ENCODE measurements at places on chromosomes 12 and 14.
A peak's percentile ranks its signal among the peaks of the same experiment; 100 is the strongest.

DNA sequence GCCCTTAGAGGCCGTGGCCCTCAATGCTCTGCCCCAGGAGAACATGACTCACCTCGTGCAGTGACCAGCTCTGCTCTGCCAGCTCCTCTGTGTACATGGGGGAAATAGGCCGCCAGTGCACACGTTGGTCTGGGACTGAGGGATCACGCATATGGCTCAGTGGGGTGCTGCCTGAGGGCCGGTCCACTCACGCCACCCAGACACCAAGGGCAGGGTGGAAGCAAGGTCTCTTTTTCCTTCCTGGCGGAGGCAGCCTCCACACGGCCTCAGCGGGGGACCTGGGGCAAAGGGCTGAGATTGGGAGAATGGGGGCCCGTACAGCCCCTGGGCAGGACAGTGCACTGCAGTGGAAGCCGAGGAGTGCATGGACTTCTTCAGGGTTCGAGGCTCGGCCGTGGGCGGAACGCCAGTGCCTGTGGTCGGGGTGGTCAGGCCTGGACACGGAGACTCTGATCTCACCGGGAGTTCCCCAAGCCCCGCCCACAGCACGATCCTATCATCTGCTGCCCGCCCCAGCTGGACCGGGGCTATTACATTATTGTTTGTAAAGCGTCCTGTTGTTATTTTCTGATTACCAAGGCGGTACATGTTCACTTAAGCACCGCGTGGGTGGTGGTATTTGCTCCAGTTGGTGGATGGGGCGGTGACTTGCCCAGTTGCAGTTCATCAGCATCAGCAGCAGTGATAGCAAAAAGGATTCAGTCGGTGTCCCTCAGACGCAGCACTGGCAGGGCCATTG, 38.8 kb upstream of the TDRD9 start:
- DNase-seq = no peak

GRCh38 chr14:50928002-50928635, 16.2 kb downstream of the PYGL start:
- no peak for DNase-seq

DNA sequence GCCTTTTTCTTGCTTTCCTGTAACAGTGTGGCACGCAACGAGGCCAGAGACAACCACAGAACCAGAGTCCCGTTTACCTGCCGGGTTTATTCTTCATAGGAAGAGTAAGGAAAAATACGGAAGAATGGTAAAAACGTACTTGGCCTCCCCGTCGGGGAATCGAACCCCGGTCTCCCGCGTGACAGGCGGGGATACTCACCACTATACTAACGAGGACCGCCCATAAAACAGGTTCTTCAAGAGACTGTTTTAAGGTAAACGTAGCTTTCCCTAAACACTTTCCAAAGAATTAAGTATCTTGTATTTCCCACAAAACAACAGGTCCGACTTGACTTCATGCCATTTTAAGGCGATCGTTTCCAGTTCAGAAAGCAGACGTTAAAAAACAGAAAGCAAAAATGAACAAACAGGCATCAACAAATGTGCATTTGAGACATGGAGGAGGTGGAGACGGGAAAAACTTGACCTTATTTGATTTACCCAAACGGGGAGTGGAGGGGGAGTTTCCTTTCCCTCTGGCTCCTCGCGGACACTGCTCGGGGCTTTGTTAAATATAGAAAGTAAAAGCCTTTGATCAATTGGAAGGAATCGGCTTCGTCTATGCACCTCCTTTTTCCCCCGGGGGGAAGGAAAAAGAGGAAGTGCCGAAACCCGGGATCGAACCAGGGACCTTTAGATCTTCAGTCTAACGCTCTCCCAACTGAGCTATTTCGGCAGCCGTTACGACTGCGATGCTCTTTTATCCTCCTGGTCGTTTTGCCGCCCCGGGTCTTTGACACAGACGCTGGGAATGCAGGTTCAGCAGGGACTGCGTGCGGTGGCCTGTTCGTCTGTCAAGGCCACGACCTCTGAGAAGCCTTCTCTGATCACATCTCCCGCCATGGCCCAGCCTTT, 13.0 kb upstream of the UBC start:
- no peak for DNase-seq

- DNase-seq = peak; percentile 11
Observed at GRCh38 chr12:121776190-121777098, 17.0 kb downstream of the RHOF start.

GRCh38 chr12:27486961-27487360, 37.0 kb upstream of the PPFIBP1 start:
- no peak for DNase-seq

DNA sequence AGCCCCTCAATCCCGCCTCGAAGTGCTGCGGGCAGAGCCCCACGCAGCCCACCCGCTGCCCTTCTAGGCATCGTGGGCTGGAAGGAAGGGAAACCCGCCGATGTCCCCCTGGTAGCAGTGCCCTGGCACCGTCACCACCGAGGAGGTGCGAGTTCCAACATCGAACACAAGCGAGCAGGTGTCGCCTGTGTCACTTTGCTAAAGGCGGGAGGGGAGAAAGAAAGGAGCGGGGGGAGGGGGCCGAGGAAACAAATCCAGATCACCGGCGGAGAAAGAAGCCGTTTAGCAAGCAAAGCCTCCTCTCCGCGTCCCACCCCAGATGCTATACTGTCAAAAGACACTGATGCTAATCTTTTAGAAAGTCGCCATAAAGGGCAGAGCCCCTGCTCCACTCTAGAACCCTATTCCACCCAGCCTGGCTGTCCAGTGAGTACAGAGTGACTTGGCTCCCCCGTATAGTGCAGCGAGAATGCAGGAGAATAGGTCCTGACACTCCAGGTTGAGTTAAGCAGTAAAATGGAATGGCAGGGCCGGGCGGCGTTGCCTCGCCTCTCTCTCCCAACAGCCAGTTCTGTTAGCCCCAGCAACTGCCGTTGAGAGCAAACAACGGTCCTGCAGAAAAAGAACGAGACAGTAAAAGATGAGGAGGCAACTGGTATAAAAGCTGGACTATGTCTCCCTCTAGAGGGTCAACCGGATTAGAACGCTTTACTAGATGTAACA, 67.9 kb upstream of the USP15 start:
- DNase-seq = peak; percentile 52

DNA sequence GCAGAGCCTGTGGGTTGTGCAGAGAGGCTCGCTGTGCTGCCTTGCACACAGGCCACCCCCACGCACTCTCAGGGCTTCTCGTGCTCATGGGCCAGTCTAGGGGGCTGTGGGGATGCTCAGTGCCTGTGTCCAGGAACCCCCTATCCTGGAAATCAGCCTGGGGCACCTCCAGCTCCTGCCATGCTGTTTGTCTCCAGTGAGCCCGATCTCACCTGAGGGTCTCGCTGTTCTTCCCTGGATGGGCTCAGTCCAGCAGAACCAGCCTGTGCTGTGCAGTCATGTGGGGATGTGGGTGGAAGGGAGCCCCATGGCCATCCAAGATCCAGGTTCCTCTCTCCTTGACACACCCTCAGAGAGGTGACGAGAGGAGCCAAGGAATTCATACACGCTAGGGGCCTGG, 26.7 kb downstream of the SERPINA1 start:
- DNase-seq = no peak

DNA sequence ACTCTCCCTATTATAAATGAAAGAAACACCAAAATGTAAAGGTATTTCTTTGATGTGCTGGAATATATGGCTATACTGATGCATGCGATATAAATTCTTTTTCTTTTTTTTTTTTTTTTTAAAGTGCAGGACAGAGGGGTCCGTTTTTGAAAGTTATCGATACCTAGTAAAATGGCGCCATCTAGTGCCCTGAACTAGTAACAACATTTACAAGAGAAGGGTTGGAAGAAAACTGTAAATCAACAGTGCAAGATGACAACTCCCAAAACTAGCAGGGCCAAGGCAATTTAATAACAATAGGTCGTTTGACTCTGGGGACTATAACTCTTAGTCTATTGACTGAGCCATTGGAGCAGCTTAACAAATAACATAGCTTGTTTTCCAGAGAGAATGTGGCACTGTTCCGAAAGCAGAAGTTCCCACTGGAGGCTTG, 137.7 kb downstream of the SPTSSA start:
- DNase-seq = peak; percentile 49

- no peak for DNase-seq
Observed at GRCh38 chr14:94050231-94050880, 24.2 kb downstream of the OTUB2 start.

DNA sequence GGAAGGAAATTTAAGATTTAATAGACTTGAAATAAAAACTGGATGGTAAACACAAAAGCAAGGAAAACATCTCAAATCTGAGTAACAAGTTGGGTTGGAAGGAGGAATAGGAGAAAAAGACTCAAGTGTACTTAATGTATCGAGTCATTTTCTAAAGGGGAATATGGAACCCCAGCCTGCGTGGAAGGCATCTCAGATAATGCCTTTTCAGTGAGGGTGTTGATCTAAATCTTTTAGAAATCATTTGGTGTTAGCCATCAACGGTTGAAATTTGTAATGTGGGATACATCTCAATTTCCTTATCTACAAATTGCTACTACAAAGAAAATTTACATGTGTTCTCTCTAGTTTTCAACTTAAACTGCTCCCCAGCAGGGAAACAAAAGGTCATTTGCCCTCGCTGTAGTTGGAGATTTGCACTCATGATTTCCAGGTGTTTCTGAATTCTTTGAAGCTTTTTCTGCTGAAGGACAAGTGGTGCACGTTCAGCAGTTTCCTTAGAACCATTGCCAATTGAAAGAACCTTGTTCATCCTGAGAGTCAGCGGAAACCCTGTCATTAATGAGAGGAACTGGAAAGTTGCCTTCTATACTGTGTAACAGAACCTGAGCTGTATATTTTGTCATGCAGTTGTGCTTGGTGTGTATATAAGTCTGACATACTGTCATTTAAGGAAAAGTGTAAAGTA, 2.2 kb downstream of the PCBP2 start:
- DNase-seq = no peak

DNA sequence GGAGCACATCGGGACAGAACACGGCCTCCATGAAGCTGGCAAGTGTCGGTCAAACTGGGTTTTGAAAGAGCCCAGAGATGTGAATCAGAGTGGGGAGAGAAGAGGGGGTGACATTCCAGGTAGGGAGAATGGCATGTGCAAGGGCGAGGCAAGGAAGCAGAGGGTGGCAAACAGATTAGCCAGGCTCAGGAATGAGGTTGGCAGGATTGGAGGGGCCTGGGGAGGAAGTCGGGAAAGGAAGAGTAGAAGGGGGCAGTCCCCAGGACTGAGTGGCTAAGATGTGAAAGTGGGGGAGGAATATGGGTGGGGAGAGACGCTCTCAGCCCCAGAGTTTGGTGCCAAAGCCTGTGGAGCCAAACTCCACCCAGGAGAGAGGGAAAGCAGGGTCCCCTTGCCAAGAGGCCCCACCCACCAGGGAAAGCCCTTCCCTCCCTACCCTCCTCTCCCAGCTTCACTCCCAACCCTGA, 5.5 kb upstream of the HDAC7 start:
- DNase-seq = no peak

DNA sequence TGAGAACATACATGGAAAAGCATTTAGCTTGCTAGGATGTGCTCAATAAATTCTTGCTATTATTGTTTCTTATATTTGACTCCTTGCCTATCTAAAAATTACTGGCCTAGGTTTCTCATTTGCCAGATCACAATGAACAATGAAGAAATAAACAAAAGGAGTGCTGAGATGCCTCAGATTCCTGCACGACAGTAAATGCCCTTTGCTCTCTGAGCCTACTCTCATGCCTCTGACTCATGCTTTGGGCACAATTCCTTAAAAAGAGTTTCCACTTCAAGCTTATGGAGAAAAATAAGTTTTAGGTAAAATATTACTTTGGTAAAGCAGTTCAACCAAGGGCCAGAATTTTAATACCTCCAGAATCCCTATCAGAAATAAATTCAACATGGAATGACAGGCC, 30.9 kb downstream of the GRIN2B start:
- DNase-seq = no peak

- DNase-seq = no peak
Observed at GRCh38 chr12:65195387-65196055, 26.1 kb downstream of the LEMD3 start.

- DNase-seq = peak; percentile 73
Observed at GRCh38 chr12:124696693-124697476, 129.5 kb upstream of the NCOR2 start.

- DNase-seq = no peak
Observed at GRCh38 chr14:97791906-97792305, 994.7 kb downstream of the VRK1 start.

DNA sequence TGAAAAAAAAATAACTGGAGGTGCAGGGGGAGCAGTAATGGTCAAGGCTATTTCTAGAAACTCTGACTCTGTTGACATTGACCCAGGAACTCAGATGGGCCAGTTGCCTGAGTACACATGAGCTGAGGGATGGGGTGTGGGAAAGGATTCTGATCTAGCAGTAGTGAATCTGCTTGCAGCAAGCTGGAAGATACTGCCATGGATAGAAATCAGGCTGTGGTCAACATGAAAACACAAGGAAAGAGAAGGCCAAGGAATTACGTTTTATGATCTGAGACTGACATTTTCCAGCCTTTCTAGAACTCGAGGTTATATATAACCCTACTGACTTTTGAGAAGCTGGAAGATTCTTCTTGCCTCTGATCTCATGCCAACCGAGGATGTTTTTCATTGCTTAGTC, 90.0 kb downstream of the ANO6 start:
- no peak for DNase-seq

GRCh38 chr12:108082485-108082884, 46.6 kb upstream of the WSCD2 start:
- no peak for DNase-seq

GRCh38 chr14:55441286-55441685, 870 bp upstream of the TBPL2 start:
- no peak for DNase-seq

- DNase-seq = no peak
Observed at GRCh38 chr14:43665570-43666267, 841.4 kb downstream of the FSCB start.

GRCh38 chr14:99064262-99064954, 207.6 kb downstream of the BCL11B start:
- DNase-seq = no peak

DNA sequence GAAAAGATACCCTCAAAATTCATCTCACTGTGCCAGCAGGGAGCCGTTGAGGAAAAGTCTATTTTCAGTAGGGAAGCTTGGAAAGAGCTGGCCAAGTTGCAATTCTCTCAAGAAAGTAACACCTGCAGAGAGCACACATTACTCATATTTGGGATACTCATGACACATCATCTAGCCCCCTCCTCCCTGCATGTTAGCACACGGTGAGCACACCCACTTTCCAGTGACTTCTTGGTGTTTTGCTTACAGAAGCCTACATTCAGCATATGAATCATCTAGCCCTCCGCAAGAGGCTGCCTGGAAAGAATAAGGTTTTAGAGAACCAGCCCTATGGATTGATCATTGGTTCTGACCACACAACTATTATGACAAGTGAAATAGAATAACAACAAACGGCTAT, 124.5 kb downstream of the PTPRO start:
- no peak for DNase-seq

All from DMS79 treated with DMSO at 0.1 percent for 48 hours (cell line).